ENCODE measurements at places on chromosomes 1 and 21.

- DNase-seq: no peak
Measured at GRCh38 chr1:33982419-33982818, 118.5 kb downstream of the HMGB4 start.

- DNase-seq: no peak
Measured at GRCh38 chr1:159170639-159171038, 776 bp upstream of the CADM3 start.

DNA sequence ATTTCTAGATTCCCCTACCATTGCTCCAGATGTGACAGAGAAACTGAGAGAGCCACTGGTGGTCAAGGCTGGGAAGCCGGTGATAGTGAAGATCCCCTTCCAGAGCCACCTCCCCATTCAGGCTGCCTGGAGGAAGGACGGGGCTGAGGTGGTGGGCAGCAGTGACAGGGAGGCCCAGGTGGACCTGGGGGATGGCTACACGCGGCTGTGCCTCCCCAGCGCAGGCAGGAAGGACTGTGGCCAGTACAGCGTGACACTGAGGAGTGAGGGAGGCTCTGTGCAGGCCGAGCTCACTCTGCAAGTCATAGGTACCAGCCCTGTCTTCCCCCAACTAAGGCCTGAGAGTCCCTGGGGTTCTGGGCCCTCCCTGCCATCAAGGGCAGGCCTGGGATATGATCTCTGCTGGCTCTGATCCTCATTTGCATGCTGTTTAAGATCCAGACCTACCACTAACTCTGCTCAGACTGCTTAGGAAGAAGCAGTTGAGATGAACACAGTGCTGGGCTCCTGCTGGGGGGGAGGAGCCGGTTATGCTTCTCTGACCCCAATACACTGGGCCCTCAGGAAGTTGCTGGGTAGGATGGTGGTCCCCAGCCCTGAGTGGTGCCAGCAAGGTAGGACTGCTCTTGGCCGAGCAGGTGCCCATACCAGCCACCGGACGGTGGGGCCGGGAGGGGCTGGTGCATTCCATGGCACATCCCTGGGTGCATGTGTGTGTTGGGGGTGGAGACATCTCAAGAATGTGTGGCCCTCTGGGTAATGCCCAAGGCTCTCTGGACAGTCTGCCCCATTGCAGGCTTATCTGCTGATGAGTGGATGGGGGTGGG lies 25.1 kb downstream of the IGFN1 start:
- no peak for DNase-seq

- no peak for DNase-seq
Measured at GRCh38 chr1:212794561-212795014, 2.9 kb downstream of the TATDN3 start.

DNA sequence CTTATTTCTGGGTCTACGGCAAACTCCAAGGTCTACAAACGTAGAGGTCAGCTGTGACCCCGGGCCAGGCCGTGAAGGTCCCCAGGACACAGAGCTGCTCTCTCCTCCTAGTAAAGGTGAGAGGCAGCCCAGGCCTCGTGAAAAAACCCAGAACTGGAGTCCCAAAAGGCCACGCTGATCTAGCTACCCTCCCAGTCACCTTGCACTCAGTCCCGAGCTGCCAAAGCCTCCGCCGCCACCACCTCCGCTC lies 125 bp downstream of the ATP5PF start:
- no peak for DNase-seq

- DNase-seq: no peak
Measured at GRCh38 chr1:241997401-241997998, 1.4 kb downstream of the MAP1LC3C start.

DNA sequence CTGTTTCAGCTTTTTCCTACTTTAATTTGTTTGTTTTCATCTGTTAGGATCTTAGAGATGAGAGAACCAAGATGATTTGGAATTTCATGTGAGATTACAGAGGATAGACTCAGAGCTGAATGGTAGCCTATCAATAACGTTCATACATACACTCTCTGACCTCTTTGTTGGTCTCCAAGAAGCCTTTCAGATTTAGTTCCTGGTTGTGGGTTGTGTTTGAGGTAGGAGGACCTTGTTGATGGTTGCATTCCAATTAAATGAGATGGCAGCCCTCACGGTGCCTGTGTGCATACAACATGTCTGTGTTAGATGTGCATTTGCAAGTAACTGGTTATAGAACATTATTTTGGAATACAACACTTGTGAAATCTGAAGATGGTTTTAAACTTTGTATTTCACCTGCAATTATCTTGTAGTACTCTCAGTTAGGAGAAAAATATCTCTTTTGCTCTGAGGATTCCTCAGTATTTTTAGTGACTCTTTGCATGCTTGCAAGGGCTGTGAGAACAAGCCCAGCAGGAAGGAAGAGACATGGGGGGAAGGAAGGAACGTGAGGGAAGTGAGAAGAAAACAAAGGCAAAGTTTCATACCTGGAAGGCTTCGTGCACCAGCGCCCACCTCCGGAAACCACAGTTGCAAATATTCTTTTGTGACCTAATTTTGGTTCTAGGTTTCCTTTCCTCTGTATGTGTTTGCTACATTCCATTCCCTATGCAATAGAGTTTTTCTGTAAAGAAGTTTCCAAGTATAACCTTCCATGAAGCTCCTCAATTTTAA lies 291.8 kb downstream of the DISC1 start:
- no peak for DNase-seq

- no peak for DNase-seq
Measured at GRCh38 chr1:119298687-119299303, 69.8 kb upstream of the HAO2 start.

GRCh38 chr1:162674034-162674608 lies 41.9 kb downstream of the DDR2 start:
- no peak for DNase-seq

DNA sequence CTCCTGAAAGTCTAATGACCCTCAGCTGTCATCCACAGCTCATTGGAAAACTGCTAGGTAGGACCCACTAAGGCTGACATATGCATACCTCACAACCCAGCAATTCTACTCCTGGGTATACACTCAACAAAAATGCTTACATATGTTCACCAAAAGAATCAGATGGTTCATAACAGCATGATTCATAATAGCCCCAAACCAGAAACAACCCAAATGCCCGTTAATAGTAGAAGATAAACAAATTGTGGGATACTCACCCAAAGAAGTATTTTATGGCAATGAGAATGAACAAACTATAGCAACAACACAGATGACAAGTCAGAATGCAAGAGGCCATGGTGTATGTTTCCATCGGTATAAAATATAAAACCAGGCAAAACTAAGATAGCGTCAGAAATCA lies 124.6 kb downstream of the HLCS start:
- DNase-seq: no peak

DNA sequence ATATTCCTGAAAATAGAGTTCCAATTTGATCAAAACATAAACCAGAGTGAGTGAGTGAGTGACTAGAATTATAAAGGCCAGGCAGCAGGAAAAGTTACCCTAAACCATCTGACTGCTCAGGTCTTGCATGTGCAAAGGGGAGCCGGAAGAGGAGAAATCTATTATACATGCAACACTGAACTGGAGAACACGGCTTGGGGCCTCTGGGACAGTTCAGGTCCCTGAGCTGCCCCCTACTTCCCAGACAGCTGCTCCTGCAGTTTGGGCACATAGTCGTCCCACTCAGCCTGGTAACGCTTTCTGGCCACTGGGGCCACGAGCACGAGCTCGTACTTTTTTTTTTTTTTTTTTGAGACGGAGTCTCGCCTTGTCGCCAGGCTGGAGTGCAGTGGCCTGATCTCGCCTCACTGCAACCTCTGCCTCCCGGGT lies 40.1 kb downstream of the PTPRC start:
- DNase-seq: no peak

DNA sequence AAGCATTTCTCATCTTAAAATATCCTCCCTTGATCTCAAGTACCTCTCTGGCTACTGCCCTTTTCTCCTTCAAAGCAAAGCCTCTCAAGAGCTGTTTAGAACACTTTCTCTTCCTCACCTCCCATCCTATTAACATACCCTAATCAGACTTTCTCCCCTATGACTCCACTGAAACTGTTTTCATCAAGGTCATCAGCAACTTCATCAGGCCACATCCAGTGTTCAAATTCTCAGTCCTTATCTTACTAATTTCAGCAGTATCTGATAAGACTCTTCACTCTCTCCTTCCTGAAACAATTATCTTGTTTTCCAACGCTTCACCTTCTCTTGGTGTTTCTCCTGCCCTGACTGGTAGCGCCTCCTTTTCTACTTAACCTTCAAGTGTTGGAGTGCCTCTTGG lies 1.5 kb upstream of the RAP1A start:
- no peak for DNase-seq
